Activated T-helper 1 cell treated with Interleukin-2 at 50 U/mL for 16 hours (primary cell): ENCODE measurements at places on chromosomes 3 and 15.

DNA sequence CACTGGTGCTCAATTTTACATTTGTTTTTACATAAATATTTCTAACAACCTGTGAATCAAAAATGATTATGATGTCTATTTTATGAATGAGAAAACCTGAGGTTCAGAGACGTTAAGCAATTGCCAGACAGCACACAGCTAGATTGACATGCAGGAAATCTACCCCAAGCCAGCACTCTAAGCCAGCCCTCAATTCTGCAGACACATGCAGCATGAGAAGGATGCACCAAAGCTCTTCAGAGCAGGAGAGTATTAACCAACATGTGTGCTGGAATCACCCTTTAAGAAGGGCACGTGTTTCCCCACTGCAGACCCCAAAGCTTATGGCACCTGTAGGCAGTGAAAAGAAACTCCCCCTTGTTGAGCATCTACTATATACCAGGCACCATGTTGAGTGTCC lies 126.1 kb upstream of the ARHGEF3 start:
- DNase-seq, result no peak

GRCh38 chr3:141019244-141019643 lies 31.9 kb upstream of the SPSB4 start:
- DNase-seq, result no peak

GRCh38 chr3:23808525-23808924 lies 2.8 kb downstream of the UBE2E1 start:
- no peak for DNase-seq

DNA sequence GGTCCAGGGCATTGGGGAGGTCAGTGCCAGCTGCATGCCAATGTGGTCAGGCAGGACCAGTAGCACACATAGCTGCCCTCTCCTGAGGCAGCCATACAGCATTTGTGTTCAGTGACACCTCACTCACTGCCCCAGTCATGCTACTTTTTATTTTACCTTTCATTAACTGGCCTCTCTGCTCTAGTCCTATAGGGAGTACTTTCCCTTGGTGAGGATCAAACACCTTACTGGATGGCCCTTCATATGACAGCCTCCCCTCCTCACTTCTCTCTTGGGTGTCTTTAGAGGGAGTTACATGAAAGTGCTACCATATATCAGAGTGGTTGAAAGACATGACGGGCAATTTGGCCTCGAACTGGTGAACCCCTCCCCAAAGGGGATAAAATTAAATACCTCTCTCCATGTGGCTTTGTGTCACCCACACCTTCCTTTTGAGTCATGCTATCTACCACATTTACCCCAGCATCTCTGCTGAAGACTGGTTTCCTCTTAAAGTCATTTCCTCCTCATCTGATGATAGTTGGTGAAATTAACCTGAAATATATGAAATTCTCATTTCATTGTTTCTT lies 17.6 kb downstream of the RLBP1 start:
- DNase-seq, result no peak

- DNase-seq, result no peak
Measured at GRCh38 chr3:112569265-112569664, 7.4 kb downstream of the SLC35A5 start.

DNA sequence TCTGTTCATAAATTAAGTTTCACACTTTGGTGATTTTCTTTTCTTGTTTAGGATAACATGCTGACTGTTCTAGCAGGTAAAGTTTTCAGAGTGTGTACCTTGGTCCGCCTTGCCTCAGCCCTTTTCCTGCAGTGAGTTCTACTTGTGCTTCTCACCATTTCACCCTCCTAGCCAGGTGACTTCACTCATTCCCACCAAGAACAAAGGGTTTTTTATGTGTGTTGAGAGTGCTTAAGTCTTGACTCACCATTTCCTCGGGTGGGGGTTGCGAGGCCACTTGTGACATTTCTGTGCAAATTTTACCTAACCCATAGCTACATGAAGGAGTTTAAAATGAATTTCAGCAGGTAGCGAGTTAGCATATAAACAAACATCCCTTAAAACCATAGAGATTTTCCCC lies 81.4 kb downstream of the C3orf38 start:
- DNase-seq, result no peak

GRCh38 chr3:177336873-177337450 lies 139.7 kb upstream of the TBL1XR1 start:
- DNase-seq, result no peak

DNA sequence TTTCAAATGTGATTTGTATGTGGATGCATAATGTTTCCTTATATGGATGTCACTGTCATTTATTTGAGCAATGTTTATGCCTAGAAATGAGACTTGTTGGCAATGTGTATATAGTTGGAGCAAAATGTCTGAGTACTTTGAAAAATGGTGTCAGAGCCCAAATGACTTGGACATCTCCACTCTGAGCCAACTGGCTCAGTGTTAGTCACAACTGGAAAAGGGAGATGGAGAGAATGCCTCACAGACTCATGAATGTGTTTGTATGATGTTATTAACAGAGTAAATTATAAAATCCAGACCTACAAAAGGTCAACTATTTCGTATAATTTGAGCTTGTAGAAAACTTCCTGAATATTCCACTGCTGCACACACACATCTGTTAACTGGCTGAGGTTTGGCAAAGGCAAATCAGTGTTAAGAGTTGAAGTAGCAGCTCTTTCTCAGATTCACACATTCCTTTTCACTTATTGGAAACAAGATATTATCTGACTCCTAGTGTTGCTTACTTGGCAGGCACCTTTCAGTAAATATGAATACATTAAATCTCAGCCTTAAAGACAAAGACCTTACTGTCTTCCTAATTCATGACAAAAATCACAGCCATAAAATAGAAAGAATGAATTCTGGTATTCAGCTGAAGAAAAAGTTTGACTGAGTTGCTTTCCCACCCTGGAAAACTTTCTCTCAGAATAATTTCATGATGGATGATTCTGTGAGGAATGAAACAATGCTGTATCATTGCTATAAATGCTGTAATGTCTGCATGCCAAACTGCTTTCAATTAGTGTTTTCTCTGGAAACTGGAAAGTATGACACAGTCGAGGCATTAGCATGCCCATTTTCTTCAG lies 27.0 kb downstream of the ADIPOQ start:
- no peak for DNase-seq

DNA sequence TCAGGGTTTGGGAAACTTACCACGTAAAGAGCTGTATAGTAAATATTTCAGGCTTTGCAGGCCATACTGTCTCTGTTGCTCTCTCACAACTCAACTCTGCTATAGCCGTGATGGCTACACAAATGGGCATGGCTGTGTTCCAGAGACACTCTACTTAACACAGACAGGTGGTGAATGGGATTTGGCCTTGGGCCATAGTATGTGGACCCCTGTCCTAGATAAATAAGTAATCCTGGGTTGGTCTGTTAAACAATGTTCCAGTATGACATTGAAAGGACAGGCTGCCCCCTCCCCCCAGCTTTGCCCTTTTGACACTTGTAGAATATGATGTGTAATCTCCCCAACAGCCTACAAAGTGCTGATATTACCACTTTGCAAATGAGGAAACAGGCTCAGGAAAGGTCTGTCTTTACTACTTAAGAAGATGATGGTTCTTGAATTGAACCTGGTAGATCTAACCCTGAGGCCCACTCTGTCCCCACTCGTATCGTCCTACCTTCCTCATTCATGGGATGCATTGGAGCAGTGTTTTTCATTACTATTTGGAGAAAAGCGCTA lies 38.4 kb downstream of the SLCO3A1 start:
- DNase-seq, result no peak
